ENCODE measurements at places on chromosomes 4 and X.
A peak's percentile ranks its signal among the peaks of the same experiment; 100 is the strongest.

DNA sequence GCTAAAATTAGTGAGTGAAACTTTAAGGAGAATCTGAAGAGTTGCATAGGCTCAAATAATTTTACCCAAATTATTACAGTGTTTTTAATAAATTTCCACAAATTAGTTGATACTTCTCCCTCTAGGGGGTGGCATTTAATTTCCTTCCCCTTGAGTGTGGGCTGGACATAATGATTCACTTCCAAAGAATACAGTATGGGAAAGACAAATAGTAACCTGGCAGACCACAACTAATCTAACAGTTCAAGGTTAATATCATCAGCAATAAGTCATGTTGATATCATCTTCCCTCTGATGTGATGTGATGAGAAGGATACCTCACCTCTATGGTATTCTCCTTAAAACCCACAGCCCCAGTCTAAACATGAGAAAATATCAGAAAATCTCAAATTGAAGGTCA is 15.5 kb downstream of the PFKFB1 start:
- DNase-seq: no peak

DNA sequence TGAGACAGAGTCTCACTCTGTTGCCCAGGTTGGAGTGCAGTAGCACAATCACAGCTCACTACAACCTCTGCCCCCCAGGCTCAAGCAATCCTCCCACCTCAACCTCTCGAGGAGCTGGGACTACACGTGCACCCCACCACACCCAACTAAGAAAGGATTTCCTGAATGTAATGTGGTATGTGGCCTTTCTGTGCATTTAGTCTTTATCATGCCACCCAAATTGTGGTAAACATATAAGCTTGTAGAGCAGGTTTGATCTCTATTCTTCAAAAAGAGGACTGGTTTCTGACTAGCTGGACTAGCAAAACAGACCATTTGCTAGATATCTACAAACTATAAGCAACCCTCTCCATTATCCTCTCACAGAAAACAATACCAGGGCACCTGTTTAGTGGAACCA is 33.6 kb downstream of the ELOVL6 start:
- no peak for DNase-seq

DNA sequence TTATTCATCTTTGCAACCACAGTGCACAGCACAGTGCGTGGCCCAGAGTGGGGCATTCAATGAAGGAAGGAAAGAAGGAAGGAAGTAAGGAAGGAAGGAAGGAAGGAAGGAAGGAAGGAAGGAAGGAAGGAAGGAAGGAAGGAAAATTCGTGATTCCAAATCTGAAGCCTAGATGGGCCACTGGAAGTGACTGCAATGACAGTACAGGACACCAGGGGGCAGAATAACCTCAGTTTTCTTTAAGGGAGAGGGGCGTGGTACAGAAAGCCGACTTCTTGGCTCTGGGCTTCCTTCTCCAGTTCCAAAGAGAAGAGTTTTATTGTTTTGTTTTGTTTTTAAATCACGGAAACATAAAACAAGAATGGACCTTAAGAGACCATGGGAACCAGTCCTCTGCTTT is 47.8 kb downstream of the APLN start:
- DNase-seq: peak; percentile 80

DNA sequence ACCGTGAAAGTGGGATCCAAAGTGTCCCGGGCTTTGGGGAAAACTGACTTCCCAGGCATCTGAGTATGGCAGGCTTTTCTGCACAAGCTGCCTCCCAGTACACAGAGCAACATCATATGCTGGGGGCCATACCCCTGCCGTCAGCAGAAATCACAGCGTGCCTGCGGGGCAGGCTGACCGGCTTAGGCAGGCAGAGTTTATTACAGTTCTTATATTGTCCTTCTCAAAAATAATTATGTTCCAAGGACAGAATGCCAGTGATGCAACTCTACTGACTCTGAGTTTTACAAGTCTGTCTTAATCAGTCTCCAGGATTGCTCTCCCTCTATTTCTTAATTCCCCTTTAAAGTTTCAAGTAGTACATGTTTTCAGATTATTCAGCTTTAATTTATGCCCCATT is 37.0 kb downstream of the IL21 start:
- no peak for DNase-seq

DNA sequence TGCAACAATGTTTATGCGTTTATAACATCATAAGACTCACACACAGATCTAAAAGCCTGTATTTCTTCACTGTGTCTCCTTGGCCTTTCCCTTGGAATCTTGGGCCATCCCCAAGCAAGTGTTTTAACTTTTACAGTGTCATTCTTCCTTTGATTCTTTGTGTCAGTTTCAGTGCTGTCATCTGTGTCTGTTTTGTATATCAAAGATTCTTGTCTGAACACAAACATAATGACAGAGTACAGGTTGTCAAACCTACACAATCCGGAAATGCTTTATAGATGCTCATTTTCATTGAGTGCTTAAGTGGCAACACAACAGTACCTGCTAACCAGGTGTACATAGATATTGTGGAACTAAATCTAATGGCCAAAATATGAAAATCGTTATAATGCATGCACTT is 1500.0 kb downstream of the TECRL start:
- no peak for DNase-seq

DNA sequence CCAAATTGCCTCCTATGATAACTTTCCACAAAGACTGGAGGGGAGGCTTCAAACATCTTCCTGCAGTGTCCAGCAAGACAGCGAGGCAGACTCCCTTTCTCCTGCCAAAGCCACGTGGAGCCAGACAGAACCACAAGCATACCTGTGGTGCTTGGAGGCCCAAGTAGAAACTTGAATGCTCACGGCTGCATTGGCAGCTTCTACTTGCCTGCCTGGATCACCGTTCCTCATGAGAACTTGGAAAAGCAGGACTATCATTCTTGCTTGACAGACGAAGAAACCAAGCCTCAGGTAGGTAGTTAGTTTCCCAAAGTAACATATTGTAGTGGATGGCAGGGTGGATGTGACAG is 216.3 kb upstream of the SFRP2 start:
- DNase-seq: no peak

- DNase-seq: peak; percentile 53
These were observed 992.6 kb downstream of the NLGN4X start for GRCh38 chrX:5236096-5236495.

DNA sequence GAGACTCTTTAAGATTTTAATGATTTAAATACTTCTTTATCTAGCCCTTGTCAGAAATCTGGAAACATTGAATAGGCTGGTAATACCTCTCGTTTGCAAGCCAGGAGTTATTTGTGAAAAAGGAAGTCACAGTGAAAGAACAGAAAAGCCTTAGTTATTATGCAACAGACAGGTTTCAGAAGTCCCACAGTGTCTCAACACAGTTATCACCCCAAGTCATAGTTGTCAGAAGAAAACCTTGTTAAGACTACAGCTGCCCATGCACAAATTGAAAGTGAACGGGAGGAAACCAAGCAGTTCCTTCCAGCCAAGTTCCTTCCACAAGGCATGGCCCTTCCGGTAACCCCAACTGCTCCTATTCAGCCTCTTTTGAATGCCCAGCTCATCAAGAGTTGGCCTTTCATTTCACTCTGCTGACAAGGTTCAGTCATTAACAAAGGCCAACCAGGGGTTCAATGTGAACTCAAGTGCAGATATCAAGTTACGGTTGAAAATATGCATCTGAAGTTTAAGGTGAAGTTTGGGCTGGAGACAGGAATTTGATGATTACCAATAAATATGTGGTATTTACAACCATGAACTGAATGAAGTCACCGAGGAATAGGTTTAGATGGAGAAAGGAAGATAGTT is 15.6 kb downstream of the ALPK1 start:
- DNase-seq: peak; percentile 26

DNA sequence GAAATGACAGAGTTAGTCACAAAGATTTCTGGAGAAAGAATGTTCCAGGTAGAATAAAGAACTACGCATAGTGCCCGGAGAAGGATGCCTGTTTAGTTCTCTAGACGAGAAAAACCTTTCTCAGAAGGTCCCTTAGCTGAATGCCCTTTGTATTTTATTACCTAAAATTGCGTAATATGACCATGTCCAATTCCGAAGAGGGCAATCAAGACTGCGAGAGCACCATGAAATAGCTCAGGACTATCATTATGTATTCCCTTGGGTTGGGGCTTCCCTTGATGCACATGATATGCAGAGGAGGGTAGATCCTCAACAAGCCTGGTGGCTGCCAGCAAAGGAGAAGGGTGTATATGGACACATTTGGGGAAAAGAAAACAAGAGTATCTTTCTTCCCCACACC is 358.1 kb upstream of the FTHL17 start:
- no peak for DNase-seq

- no peak for DNase-seq
These were observed 262.4 kb downstream of the CAMK2D start for GRCh38 chr4:113499166-113499565.

GRCh38 chrX:21756785-21757529 is 959 bp downstream of the SMPX start:
- DNase-seq: no peak

- DNase-seq: no peak
These were observed 39.2 kb upstream of the MSMO1 start for GRCh38 chr4:165288226-165288625.

- no peak for DNase-seq
These were observed 30.4 kb downstream of the FAT1 start for GRCh38 chr4:186693159-186693815.

DNA sequence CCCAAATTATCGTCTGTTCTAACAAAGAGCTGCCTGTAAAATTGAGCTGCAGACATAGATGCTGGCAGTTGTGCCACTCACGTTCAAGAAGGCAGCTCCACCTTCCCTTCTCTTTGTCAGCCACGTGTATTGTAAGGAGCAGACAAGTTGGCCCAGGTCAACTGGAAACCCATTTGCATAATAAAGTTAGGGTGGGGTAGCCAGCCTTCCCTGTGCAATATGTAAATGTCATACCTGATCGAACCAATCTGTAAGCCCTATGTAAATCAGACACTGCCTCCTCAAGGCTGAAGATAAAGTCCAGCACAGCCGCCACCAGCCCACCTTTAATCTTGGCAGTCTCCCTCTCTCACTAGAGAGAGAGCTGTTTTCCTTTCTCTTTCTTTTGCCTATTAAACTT is 117.2 kb downstream of the TMEM144 start:
- DNase-seq: peak; percentile 94

- DNase-seq: no peak
These were observed 165.6 kb upstream of the GLRA2 start for GRCh38 chrX:14363728-14364127.

GRCh38 chrX:9055354-9055753 is 21.4 kb upstream of the FAM9B start:
- DNase-seq: peak; percentile 19

DNA sequence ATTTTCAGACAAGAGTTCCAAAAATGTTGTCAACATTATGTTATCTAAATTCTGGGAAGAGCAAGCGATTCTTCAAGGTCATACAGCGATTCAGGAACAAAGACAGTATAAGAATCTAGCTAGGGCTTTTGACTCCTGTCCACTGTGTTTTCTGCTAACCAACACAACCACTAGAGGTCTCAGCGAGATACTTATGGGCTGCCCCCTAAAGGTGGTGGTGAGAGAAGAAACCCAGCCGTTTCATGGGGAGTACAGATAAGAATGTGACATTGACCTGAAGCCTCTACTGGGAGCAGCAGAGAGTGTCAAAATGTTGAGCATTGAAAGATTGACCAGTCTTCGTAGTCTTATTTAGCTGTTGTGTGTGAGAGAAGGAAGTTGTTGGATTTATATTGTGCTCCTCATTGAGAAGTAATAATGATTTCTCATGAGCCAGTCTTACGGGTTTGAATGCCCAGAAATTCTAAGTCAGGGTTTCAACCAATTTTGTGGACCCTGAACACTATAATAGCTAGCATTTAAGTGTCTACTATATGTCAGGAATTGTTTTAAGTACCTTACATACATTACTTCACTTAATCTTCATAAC is 168.3 kb downstream of the SPRY1 start:
- peak; percentile 97 for DNase-seq

DNA sequence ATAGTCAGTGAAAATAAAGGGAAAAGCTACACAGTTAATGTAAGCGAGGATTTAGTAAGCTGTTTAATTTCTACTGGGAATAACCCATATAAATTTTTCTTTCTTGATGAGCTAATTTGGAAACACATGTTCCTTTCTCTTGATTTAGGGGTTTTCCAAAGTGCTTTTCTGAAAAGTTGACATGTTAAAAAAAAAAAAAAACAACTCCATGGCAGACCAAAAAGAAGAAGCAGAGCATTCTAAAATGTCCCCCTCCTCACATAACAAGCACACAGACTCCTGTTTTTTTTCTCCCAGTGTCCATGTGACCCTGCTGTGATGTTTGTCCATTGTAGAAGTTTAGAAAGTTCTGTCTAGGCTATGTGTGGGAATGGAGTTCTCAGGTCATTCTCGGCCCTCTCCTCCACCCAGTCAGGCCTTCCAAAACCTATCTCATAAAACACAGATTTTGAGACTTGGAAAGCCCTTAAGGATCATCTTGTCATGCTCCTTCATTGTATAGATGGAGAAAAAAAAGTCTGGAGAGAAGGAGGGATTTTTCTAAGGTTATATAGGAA is 792 bp downstream of the CLIC2 start:
- DNase-seq: peak; percentile 29

- no peak for DNase-seq
These were observed 368.8 kb downstream of the GASK1B start for GRCh38 chr4:157803845-157804521.

GRCh38 chr4:104345598-104346242 is 149.0 kb downstream of the CXXC4 start:
- DNase-seq: no peak

DNA sequence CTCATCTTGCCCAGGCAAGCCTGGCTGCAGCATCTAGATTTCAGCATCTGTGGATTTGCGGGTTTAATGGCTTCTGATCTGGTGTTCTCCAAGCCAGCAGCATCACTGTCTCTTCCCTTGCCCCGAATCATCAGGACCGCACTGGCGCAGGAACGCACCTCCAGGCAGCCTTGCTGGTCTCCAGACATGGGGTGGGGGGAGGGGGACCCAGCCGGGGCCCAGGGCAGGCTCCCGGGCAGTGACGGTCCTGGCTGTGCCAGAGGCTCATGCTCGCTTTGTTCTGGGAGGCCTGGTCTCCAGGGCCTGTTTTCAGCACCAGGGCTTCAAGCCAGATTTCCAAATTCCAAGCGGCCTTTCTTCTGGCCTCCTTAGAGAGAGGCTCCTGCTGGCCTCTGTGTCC is 4.9 kb downstream of the CFAP99 start:
- DNase-seq: no peak

GRCh38 chr4:47525154-47525819 is 40.2 kb downstream of the ATP10D start:
- no peak for DNase-seq

GRCh38 chrX:74423289-74423998 is 2.2 kb downstream of the SLC16A2 start:
- DNase-seq: no peak
